ENCODE measurements at places on chromosomes 3 and 15.

- DNase-seq: no peak
Measured at GRCh38 chr3:117531078-117531767, 821.6 kb downstream of the TUSC7 start.

GRCh38 chr3:167852216-167852615 is 116.7 kb downstream of the SERPINI1 start:
- DNase-seq: no peak

- peak; percentile 94 for DNase-seq
Measured at GRCh38 chr15:67884514-67885174, 44.8 kb upstream of the RNU6-1 start.

- no peak for DNase-seq
Measured at GRCh38 chr15:48025118-48025517, 95.7 kb upstream of the SLC24A5 start.

DNA sequence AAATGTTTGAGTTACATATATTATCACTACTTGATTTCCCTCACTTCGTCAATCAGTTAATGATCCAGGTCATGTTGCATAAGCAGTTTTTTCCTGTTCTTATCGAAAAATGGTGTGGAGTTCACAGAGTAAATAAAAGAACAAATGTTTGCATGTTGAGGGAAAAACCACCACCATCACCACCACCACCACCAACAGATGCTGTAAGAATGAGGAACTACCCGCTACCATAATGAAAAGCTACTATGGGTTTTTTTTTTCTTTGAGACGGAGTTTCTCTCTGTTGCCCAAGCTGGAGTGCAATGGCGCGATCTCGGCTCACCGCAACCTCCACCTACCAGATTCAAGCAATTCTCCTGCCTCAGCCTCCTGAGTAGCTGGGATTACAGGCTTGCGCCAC is 27.6 kb downstream of the RUBCN start:
- DNase-seq: no peak

GRCh38 chr3:151377768-151378385 is 6.7 kb downstream of the P2RY12 start:
- no peak for DNase-seq
